ENCODE measurements at places on chromosomes 1 and 21.

GRCh38 chr1:213374369-213374768 is 323.3 kb downstream of the RPS6KC1 start:
- DNase-seq, result peak; percentile 28

DNA sequence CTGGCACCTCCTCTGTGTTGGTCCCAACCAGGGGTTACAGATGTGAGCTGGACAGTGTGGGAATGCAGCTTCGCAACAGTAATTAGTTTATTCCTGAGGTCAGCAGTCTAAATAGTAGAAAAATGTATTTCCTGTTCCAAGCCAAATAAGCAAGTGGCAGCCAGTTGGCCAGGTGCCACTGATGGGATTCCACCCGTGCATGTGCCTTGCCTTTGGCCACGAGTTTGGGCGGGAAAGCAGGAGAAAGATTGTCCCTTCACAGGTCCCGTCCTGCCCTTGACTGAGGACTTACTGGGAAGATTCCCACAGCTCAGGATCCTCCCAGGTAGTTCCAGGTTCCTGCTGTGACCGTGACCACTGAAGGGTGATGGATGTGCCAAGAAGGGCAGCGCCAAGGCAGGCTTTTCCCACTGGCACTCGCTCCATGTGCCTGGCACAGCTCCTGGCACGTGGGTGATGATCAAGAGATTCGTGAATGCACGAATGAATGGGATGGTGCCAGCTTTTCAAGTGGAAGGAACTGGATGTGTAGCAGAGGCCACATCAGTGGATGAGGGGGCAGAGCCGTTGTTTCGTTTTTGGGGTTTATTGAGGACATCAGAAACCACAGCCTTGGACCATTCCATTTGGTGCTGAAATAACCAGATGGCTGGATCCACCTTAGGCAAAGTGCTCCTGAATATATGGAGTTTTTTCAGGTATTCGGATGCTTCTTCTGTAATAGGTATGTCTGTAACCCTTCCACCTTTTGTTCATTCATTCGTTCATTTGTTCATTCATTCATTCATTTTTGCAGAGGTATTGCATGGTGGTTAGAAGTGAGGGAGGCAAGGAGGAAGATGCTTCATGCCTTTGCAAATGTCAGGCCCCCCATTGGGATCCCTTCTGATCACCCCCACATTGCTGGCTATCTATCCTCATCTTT is 62.4 kb upstream of the WNT4 start:
- no peak for DNase-seq

DNA sequence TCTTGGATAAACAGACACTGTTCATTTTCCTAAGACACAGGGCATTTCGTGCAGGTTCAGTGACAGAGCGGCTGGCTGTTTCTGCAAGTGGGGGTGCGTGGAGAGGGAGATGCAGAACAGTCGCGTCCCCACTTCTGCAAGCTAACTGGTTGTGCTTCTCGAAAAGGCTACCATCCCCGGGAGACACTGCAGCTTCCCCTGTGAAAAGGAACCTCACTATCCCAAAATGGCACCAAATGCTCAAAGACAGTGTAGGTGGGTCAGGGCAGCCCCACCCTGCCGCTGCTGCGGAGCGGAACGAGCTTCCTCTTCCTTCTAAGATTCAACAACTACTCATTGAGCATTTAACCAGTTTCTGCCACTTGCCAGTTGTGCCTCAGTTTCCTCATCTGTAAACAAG is 19.2 kb upstream of the BACE2 start:
- no peak for DNase-seq

DNA sequence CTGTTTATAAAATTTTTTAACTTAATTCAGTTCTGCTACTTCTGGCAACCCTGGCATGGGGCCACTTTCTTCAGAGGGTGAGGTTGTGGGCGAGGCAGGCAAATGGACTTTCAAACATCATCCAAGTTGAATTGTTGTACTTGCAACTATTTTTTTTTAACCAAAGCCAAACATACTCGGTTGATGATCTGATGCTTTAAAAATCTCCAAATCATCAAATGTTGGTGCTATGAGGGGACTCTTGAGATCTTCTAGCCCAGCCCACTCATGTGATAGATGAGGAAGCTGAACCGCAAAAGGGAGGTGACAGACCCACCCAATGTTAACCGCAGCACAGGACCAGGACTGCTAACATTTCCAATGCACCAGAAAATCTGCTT is 6.7 kb downstream of the SLC1A7 start:
- peak; percentile 20 for DNase-seq

DNA sequence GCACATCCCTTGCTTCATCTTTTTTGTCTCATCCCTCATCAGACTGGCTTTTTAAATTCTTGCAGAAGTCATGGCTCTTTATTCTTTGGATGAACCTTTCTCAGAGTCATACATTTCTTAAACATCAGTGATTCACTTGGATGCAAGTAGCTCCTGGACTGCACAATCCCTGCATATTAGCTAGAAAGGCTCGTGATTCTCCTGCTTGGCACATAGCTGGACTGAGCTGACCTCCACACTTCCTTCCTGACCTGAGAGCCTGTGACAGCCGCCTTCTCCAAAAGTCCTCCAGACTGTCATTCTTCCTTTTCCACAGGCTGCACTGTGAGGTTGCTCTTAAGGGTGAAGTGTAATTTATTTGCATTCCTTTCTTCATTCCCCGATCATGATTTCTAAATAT is 109.4 kb downstream of the RGL1 start:
- no peak for DNase-seq

DNA sequence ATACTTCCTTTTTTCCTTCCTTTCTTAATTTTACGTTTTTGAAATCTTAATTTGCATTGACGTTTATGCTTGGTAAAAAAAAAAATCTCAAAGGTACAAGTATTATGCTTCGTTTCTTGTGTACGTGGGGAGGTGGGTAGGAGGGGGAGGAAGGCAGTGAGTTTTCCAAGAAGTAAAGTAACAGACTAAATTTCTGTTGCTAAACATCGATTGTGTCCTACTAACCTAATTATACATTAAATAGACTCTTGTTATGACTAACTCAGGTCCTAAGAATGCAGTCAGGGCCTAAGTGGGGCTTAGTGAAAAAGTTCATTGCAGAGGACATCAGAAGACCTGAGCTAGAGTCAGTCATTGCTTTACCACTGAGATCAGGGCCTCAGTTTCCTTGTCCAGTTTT is 17.5 kb downstream of the NEK7 start:
- DNase-seq, result no peak

DNA sequence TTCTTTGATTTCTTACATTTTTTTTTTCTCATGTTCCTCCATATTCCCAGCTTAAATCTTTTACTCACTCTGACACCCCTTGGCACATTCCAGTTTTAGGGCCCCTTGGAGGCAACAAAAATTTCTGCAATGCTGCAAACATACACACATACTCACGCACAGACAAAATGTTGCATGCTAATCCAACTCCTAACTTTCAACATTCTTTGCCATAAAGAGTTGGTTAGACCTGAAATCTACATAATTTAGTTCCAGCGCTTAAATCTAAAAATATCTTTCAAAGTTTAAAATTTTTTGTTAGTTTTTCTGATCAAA is 103.9 kb downstream of the PTPN14 start:
- no peak for DNase-seq

DNA sequence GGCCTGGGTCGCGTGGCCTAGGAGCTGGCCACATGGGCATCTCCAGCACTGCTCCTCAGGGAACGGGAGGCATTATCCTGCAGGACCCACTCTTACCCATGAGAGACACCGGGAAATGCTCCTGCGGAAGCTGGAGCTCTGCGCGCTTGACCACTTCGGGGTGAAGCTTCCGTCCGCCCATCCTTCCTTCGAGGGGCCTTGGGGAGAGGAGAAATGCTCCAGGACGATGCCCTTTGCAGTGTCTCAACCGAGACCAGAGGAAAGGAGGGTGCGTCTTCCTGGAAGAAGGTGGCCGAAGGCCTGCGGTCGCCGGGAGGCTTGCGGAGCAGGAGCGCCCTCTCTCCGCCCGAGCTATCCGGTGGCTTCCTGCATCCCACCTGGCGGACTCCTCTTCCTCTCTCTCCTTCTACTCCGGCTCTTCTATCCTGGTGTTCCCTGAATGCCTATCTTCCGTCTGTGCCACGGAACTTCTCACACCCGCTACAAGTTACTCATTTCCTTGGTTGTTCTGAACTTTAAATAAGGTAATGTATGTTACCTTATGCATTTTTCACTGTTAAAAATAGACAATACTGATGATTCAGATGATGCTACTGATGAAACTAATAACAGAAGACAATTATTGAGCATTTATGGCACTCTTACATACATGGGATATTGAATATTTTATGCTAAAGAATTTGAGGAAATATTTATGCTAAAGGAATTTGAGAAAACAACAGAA is 91.4 kb downstream of the PRKAB2 start:
- no peak for DNase-seq

DNA sequence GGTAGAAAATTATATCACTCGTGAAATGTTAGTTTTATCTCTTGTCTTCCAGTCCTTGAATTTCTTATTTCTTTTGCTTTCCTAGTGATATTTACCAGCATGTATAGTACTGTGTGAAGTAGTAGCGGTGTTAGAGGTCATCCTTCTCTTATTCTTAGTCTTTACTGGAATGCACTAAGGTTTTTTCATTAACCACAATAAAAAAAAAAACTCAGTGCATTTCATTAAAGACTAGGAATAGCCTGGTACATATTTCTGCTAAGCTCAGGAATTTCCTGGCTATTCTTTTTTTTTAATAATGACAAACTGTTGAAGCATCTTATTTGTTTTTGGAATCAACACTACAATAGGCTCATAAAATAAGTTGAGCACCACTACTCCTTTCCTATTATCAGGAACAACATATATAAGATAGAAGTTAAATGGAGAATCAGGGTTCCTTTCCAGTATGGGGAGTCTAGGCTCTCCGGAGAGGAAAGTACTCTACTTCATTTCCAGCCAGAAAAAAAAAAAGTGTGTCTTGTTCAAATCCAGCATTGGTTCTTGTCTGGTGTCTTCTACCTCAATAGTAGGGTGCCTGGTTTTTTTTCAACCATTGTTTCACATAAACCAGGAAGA is 60.0 kb downstream of the TNFSF18 start:
- no peak for DNase-seq

- no peak for DNase-seq
Observed at GRCh38 chr1:166630369-166630768, 208.9 kb upstream of the POGK start.

GRCh38 chr1:77143529-77144121 is 75.6 kb downstream of the PIGK start:
- DNase-seq, result no peak

DNA sequence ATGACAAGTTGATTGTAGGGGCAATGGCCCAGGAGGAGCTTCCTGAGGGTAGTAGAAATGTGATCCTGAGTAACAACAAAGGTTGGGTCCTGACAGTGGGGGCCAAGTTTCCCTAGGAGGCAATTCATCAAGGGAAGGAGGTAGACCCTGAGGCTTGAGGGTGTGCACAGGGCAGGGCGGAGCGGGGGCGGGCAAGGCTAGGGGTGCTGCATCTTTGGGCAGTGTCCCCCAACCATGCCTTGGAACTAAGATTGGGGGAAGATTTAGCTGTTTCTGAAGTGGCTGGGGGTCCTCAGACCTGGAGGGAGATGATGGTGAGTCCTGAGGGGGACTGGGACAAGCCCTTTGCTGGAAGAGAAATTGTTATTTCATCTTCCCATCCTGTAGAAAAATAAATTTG is 50.9 kb downstream of the HUNK start:
- no peak for DNase-seq

DNA sequence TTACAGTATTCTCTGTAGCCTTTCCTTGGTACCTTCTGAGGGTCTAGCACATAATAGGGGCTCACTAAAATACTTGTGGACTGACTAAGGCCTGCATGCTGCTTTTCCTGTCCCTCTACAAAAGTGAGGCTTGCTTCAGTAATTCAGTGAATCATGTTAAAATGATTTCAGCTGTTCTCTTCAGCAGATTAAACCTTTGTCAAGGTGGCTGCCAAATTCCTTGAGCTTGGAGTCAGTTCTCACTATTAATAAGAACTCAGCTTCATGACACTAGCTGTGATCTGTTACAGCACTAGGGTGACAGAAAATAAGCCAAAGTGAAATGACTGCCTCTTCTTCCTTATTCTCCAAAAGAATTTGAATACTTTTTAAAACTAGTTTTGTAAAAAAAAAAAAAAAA is 128.8 kb downstream of the KCNN3 start:
- DNase-seq, result no peak

- DNase-seq, result peak; percentile 81
Observed at GRCh38 chr1:229227298-229227919, 43.5 kb upstream of the RAB4A start.

GRCh38 chr1:160243767-160244166 is 18.6 kb downstream of the DCAF8 start:
- no peak for DNase-seq

GRCh38 chr1:188590641-188591040 is 1761.9 kb downstream of the PLA2G4A start:
- no peak for DNase-seq

DNA sequence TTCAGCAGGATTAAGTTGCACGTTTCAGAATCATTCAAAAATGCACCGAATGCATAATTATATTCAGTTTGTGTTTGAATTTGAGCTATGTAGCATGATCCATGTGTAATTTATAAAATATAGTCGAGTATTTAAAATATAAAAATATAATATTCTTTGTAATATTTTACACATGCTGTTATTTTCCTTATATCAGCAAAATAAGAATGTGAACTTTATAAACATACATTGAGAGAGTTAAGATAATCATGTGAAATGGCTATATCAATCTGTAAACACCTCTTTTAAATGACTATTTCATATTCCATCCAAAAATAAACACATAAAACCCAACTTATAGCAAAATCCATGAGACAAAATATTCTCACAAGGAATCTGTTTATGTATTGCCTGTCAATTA is 303.7 kb downstream of the LRRC7 start:
- no peak for DNase-seq

- no peak for DNase-seq
Observed at GRCh38 chr1:192824511-192824910, 15.7 kb downstream of the RGS2 start.

DNA sequence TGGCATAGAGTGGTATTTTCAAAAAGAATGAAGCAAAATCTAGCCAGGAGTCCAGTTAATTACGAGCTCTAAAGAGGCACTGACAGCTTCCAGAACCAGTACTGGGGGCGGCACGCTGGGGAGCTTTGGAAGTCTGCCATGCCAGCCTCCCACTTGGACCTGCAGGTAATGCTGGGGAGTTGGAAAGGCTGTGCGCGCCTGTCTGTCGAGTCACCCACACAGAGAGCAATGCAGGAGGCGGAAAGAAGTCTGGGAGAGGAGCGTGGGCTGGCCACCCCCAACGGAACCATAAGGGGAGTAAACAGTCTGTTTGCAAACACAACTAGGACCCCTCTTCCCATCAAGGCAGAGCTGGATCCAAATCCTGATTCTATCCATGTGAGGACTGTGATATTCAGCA is 84.5 kb downstream of the BEND5 start:
- no peak for DNase-seq

- no peak for DNase-seq
Observed at GRCh38 chr1:246267896-246268295, 239.2 kb downstream of the SMYD3 start.

Measured in CD4-positive, alpha-beta T cell treated with Interleukin-1 beta for 1 hour (primary cell).